A673 (cell line): ENCODE measurements at places on chromosomes 5 and 9. TPM values are rescaled to one million over a fixed set of nuclear protein-coding genes. Genes with fewer than 3 reads are reported as not detected.

The LEAP2 gene
- 2.9 and 4.0 TPM in 2 replicates for total RNA-seq

The PLAC8L1 gene
- 1.9 and 2.7 TPM in 2 replicates for total RNA-seq

The PCDHGA3 gene
- 0.85 and 0.97 TPM in 2 replicates for total RNA-seq

The NR6A1 gene
- total RNA-seq, result 5.3 and 6.8 TPM in 2 replicates

The IL5 gene
- total RNA-seq, result not detected in 2 replicates

The TAS2R1 gene
- total RNA-seq, result not detected in 2 replicates

The POLR1E gene
- 55.1 and 68.8 TPM in 2 replicates for total RNA-seq

The FBP1 gene
- not detected in 2 replicates for total RNA-seq

The PAIP1 gene
- total RNA-seq, result 113 and 118 TPM in 2 replicates

The PTGS1 gene
- not detected in 2 replicates for total RNA-seq

DNA sequence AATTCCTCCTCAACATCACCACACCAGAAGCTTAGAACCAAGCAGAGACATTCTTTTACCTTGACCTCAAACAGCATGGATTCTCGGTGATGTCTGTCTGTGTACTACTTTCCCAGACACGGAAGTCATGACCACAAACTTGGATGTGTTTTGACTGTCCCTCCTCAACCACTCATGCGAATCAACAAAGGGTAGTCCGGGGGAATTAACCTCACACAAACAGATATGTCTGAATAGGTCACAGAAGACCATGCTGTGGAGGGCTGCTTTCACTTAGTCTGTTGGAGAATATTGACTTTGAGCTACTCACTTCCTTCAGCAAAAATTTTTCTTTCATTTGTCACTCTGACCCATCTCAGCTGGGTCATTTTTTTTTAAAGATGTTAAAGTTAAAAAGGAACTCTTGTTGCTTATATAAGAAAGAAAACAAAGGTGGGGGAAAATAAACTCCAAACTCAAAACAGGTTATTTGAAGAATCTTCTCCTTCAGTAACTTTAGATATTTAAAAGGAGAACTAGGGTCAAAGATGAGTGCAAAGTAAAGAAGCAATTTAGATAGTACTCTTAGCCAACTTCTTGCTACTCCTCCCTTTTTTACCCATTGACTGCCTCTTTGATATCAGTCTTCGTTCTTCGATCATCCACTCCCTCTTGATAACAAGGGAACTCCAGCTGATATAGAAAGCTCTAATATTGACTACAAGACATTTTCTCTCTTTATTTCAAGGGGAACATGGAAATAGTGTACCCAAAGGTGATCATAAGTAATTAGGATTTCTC, 343.4 kb upstream of the CDH6 start:
- no peak for DNase-seq

- DNase-seq, result no peak
Observed at GRCh38 chr9:112648624-112649023, 69.3 kb downstream of the INIP start.

DNA sequence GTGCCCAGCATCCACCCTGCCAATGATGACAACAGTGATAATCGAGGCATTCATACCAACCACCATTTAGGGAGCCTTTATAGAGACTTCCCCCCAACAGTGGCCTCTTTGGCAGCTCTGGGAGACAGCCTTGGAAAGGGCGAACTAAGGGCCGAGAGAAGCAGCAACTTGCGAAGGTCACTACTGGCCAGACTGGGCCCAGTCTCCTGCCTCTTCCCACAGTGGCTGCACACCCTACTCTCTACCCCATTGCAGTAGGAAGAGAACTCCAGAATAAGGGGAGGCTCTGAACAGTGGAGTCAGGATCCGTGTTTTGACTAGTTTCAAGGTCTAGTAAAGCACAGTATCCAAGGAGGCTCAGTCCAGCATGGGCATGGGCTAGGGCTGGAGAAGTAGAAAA, 5.3 kb downstream of the LHX6 start:
- no peak for DNase-seq

GRCh38 chr9:72356041-72356582, 8.9 kb downstream of the ZFAND5 start:
- peak; percentile 33 for DNase-seq

GRCh38 chr5:115817386-115817785, 927 bp upstream of the CDO1 start:
- no peak for DNase-seq

DNA sequence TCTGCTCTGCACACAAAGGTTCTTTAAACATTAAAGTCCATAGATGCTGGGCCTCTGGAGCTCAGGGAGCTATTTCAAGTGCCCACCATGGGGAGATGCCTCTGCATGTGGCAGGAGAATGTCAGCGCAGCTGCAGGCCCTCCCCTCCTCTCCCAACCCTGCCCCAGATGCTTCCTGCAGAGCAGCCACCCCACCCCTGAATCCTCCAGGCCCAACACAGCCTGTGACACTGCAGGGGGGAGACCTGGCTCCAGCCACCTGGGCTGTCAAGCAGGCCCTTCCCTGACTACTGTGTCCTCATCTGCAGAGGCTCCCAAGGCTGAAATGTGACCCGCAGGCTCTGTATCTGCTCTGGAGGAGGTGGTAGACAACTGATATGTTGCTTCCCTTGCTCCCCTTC, 213.9 kb downstream of the GABBR2 start:
- DNase-seq, result no peak

- DNase-seq, result no peak
Observed at GRCh38 chr9:36535107-36535506, 37.6 kb upstream of the MELK start.

DNA sequence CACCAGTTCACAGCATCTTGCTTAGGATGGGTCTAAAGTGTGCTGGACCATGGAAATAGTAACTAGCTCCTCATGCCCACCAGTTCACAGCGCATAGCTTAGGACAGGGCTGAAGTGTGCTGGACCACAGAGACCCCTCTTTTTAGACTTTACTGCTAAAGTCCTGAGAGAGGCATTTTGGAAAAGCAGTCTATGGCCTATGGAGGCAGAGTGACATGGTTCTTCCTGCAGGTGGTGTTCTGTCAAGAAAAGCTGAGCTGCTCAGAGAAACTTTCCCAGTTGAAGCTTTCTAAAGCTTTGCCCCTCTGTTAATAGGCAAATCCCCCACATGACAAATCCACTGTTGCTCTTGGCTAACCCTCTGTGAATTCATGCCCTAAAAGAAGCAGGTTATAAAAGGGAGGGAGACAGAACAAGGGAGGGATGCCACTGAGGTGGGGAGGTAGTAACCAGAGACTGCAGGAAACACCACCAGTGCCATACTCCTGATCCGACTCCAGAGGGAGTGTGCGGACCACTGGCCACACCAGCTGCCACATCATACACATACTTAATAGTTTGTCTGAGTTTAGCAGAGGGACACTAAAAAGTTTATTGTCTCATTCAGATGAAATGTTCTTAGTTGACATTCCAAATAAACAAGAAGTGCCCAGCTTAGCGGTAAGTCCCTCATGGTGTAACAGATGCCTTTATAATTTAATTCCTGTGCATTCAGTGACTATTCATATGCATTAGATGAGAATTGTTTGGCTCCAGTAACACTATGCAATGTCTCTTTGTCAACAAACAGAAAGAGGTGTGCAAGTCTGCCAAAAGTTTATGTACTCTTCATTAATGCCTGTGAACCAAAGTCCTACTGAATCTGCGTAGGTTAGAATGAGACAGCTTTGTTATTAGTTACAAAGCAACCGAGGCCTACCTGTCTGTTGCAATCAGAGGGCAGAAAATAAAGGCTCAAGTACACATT, 236.2 kb upstream of the NFIL3 start:
- peak; percentile 31 for DNase-seq
